ENCODE measurements at places on chromosomes 4 and X. TPM values are rescaled to one million over a fixed set of nuclear protein-coding genes. Genes with fewer than 3 reads are reported as not detected.
A peak's percentile ranks its signal among the peaks of the same experiment; 100 is the strongest.

DNA sequence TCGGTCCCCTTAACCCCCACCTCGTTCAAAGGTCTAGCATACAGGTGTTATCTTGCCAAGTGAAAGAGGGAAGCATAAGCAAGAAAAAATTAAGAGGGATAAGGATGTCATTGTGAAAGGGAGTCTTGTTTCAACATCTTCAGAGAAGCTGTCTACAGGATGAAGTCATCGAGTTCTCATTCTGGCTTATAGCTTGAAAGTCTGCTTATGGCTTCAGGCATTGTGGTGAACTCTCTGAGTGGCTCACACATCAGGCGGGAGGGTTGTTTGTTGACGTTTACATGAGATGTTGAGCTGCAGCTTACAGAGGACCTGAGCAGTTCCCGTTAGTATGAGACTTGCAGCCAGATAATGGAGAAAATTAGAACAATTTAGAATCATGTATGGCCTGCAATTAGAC, 16.6 kb downstream of the MAGEA9B start:
- DNase-seq = no peak
- no peaks in the 10 kb centered on the region for H3K4me1 ChIP-seq
- H3K4me3 ChIP-seq = no peak overlapping the region
- H3K27ac ChIP-seq = no peak overlapping the region
- H3K27me3 ChIP-seq = no peaks in the 10 kb centered on the region

CCDC110 gene
- 2.0 TPM for total RNA-seq

DNA sequence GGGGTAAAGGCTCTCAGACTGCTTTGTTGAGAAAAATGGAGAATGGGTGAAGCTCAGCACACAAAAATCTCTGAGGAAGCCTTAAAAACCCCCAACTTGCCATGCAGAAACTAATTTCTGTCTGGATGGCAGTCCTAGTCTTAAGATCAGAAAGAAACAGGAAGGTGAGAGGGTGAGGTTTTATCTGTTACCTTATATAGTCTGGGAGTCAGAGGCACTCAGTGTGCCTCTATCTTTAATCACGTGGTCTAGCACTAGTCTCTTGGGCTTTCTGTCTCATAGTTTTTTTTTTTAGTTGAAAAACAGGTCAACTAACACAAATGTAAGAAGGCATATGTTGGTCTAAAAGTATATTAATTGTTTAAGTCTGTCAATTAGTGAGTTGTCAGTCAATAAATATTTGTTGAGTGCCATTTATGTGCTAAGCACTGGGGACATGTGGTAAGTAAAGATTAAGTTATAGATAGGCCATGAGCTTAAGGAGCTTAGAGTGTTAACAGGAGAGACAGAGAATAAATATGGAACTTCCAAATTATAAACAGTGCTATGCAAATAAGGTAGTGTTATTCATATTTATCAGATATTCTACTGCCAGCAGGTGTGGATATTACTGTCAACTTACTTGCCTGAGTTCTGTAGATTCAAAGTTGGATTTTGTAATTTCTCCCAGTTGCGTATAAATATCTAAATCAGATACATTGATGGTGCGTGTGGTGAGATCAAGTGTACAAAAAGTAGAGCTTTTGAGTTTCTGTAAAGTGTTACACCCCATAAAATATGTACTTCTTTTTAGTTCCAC, 7.0 kb downstream of the CYBB start:
- H3K27ac ChIP-seq = no peak overlapping the region
- H3K4me1 ChIP-seq = no peaks in the 10 kb centered on the region
- H3K4me3 ChIP-seq = no peak overlapping the region
- no peak for DNase-seq

- peaks cover 27% of the 10 kb centered on the region for H3K36me3 ChIP-seq
- H3K27me3 ChIP-seq = no peaks in the 10 kb centered on the region
- H3K4me1 ChIP-seq = peaks cover 50% of the 10 kb centered on the region
- peak overlapping the region; percentile 98 for H3K27ac ChIP-seq
- peak overlapping the region; percentile 85 for H3K4me3 ChIP-seq
- peak; percentile 34 for DNase-seq
Observed at GRCh38 chr4:2469192-2469984, 482 bp downstream of the RNF4 start.

DNA sequence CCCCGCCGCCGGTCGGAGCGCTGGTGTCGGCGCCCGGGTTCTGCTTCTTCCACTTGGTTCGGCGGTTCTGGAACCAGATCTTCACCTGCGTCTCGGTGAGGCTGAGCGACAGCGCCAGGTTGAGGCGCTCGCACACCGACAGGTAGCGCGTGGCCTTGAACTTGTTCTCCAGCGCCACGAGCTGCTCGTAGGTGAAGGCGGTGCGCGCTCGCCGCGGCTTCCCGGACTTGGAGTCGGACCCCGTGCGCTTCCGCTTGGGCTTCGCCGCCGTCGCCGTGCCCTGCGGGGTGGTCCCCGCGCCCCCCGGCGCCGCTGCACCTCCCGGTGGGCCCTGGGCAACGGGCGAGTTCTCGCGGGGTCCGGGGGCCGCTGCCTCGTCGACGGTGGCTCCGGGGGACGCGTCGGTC, 3.1 kb downstream of the NKX1-1 start:
- DNase-seq = no peak
- H3K27me3 ChIP-seq = peaks cover 90% of the 10 kb centered on the region
- H3K4me3 ChIP-seq = no peak overlapping the region
- H3K27ac ChIP-seq = no peak overlapping the region
- H3K36me3 ChIP-seq = no peaks in the 10 kb centered on the region

- H3K4me3 ChIP-seq = peak overlapping the region; percentile 59
- DNase-seq = no peak
- peaks cover 7% of the 10 kb centered on the region for H3K4me1 ChIP-seq
- H3K36me3 ChIP-seq = no peaks in the 10 kb centered on the region
- H3K27ac ChIP-seq = no peak overlapping the region
Observed at GRCh38 chr4:48483777-48484493, 792 bp downstream of the SLC10A4 start.

RAB33A gene
- 0.41 TPM for total RNA-seq

GRCh38 chr4:185358959-185359358, 36.8 kb downstream of the LRP2BP start:
- no peaks in the 10 kb centered on the region for H3K4me1 ChIP-seq
- no peak for DNase-seq
- H3K27me3 ChIP-seq = no peaks in the 10 kb centered on the region
- H3K4me3 ChIP-seq = no peak overlapping the region
- H3K27ac ChIP-seq = no peak overlapping the region

ALAS2 gene
- total RNA-seq = 0.38 TPM

- no peak overlapping the region for H3K4me3 ChIP-seq
- H3K4me1 ChIP-seq = no peaks in the 10 kb centered on the region
- no peak for DNase-seq
Observed at GRCh38 chr4:173191623-173192041, 23.0 kb downstream of the GALNT7 start.
